ENCODE measurements at places on chromosomes 12 and 14.

DNA sequence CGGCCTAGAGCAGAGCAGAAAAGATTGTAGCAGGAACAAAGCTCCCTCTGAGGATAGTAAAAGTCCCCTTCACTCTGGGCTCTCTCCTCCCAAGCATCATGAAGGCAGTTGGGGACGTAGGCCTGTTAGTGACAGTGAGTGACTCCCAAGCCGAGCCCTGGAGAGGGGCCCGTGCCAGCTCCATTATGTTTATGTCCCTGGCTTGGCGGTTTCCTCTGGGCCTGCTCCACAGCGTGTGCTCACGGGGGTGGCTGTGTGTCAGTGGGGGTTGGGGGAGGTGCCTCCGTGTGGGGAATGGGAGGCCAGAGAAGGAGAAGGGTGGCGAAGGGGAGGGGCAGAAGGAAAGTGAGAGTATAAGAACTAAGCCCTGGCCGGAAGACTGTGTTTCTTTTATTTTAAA, 170.0 kb upstream of the VASH1 start:
- DNase-seq = no peak

DNA sequence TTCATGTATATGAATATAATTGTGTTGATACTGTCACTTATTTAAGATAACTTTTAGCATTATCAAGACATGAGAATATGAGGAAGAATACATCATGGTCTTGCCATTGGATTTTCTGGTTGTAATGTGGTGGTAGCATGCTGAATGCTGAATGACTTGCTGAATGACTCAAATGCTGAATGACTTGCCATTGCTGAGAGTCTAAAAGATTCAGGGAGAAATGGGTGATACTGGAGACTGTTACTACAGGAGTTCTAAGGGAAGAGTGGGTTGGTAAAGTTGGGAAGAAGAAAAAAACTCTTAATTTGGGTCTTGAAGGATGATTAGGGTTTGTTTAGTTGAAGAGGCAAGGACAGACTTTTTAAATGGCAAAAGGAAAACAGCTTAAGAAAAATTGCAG, 72.1 kb upstream of the MANSC4 start:
- no peak for DNase-seq

GRCh38 chr12:14303661-14304155, 61.8 kb upstream of the ATF7IP start:
- no peak for DNase-seq

DNA sequence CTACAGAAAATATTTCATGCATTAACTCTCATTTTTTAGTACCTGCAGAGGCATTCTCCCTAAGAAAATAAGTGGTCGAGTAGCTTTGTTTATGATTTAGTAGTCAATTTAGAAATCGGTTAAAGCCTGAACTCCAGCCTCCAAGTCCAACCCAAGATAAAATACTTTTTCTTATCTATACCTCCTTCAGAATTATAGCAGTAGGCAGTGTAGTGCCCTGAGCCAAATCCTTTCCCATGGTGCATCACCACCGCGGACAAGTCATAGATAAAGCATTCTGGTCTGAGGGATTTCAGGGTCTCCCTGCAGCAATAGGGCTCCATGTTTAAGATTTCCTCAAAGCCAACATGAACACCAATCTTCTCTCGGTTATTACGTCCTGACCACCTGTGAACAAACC, 30.5 kb downstream of the USP44 start:
- DNase-seq = no peak

GRCh38 chr14:24847568-24848095, 202.3 kb downstream of the STXBP6 start:
- no peak for DNase-seq

All from stimulated activated CD8-positive, alpha-beta memory T cell treated with anti-CD3 and anti-CD28 coated beads, Interleukin-4, amount 100 ng/mL, for 1 hour (primary cell).